AG10803 (cell line): ENCODE measurements at places on chromosomes 16 and 17.

DNA sequence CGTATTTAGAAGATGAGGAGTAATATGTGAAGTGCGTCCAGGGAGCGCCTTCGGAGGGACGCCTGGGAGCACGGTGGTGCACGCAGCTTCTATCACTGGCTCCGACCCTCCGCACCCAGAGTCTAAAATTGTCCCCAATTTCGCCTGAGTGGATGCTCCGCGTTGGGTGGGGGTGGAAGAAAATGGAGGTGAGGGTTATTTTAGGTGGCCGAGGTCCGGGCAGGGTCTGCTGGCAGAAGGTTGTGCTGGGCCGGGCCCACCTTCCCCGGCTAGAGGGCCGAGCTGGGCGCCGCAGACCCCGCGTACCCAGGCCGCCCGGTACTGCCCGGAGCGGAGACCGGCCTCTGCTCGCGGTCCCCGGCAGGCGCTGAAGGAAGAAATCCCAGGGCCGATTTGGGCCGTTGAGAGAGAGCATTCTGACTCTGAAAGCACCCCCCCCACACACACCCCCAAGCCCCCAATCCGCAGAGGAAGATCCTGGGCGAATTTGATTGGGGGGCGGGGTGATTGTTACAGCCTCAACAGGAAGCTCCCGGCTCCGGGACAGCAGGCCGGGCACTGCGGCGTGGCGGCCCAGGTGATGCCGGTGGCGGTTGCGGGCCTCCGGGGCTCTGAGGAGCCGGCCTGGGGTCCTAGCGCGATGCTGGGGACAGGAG is 3.0 kb downstream of the BAHCC1 start:
- peak; percentile 48 for DNase-seq

DNA sequence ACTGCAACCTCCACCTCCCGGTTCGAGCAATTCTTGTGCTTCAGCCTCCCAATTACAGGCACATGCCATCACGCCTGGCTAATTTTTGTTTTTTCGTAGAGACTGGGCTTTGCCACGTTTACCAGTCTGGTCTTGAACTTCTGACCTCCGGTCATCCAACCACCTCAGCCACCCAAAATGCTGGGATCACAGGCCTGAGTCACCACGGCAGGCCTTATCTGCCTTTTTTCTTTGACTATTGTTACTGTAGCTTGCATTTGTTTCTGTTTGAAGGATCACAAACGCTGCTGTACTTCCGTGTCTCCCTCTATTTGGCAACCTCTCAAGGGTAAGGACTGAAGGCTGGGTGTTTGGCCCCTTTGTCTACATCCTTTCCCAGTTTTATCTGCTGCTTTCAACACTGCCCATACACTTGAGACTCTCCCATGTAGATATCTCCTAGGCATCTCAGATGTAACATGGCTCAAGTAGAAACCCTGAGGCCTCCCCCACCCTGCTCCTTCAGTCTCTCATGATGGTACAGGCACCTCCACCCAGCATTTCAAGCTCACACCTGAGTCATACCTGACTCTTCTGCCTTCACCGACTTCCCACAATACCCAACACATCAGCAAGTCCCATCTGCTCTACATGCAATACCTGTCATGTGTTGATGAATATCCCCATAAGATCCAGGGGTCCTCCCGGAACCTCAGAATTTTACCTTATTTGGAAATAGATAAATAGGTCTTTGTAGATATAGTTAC is 219.0 kb downstream of the CPPED1 start:
- no peak for DNase-seq

GRCh38 chr17:70295731-70296130 is 126.4 kb downstream of the KCNJ2 start:
- no peak for DNase-seq

DNA sequence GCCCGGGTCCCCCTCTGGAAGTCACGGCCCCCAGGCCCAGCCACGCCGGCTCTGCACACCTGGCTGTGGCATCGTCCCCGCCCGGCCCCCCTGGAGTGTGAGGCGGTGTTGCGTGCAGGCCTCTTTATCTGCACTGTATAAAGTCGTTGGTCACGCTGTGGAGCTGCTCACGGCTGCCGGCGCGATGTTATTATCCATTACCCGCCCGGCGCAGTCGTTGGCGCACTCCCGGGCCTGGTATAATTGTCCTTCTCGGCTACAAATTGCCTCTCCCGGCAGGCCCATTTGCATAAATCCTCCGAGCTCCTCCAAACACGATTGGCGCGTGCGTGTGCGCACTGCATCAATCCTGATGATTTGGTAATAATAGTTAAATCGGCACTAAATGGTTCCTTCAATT is 57.8 kb downstream of the BAHCC1 start:
- no peak for DNase-seq

- no peak for DNase-seq
Measured at GRCh38 chr17:81440511-81441244, 45.4 kb downstream of the BAHCC1 start.

DNA sequence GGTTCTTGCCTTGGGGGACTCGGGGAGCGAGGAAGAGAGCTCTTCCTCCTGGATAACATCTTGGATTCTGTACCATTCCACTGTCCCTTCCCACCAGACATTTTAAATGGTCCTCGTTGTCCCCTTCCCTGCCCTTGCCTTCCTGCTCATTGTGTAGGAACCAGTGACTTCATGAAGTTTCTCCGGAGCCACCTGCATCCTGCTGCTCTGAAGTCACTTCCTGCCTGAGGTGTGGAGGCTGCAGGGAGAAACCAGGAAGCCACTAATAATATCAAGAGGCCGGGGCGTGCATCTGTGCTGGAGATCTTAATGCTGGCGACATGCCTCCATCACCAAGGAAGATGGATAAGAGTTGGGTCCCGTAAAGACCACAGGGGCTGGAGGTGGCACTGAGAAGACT is 6.2 kb upstream of the SLC16A13 start:
- DNase-seq, result no peak

DNA sequence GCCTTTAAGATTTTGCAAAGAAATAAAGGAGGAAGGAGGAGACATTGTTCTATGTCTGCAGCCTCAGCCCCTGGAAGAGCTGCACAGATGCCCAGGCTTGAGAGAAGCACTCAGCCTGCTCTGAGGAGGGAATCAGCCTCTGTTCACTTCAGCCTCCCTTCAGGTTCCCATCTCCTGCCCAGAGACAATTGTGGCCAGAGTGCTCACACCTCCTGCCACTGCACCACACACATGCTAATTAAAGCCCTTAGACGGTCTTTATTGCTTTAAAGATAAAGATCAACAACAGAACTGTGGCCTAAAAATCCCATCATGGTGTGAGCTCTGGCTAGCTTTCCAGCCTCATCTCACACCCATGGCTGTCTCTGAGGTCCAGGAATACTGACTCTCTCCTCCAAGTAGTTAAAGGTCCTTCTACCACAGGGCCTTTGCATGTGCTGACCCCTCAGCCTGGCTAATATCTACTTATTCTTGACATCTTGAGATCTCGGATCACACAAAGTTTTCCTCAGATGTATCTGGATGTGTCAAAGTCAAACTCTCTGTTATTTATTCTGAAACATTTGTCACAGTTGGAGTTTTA is 33.8 kb downstream of the CHD9NB start:
- no peak for DNase-seq

GRCh38 chr17:45852535-45853297 is 8.0 kb downstream of the SPPL2C start:
- DNase-seq, result peak; percentile 48

DNA sequence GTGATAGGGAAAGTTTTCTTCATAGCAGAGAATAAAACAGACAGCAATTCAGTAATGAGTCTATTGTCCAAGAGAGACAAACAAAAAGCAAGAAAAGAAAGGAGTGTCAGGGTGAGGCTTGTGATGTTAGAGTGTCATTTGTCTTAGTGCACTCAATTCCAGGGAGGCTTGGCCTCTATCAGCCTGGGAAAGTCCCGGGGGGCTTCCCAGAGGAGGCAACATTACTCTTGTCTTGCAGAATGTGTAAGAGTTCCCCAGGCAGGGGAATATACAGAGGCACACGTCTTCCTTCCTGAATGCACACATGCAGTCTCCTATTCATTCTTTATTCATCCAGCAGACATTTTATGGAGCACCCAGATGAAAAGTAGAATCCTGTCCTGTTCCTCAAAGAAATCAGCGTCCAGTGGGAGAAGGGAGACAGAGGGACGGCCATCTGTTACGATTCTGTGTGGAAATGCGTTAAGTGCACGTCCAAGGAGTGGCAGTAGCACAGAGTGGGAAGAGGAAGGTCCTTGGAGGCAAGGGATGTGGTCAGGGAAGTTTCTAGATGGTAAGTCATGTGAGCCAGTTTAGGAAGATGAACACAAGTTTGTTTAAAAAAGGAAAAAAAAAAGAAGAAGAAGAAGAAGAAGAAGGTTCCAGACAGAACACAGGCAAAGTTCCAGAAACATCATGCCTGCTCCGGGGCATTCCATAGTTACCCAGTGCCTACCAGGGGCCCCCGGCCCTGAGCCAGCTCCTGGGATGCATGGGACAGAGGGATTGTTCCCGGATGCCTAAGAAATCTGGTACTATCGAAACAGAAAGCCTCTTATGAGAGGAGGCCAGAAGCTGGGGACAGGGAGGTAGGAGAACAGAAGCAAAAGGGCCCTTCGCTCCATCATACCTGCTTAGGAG is 21.1 kb downstream of the CACNG4 start:
- DNase-seq, result no peak

DNA sequence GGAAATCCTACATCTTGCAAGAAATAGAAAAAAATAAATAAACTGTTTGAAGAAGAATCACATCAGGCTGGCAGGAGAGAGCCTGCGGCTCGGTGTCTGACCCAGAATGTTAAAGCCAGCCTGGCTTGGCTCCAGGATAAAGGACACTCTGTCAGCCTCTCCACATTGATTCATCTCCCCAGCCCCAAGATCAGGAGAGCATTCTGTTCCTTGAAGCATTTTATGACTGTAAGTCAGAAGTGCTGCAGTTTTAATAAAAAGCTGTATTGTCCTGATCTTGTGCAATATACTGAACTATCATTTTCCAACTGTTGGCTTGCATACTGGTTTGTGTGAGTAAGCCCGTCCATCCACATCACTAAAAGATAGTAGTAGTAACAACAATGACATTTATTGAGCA is 426.6 kb downstream of the HAPSTR1 start:
- DNase-seq, result no peak
